ENCODE measurements at places on chromosomes 12 and 14.

- DNase-seq = no peak
These were observed 162.4 kb downstream of the SLC5A8 start for GRCh38 chr12:101047652-101048051.

- no peak for DNase-seq
These were observed 248.9 kb downstream of the SLC16A7 start for GRCh38 chr12:59844750-59845149.

GRCh38 chr14:95227279-95227860 is 70.0 kb upstream of the DICER1 start:
- DNase-seq = no peak

GRCh38 chr12:1995205-1995896 is 8.9 kb downstream of the DCP1B start:
- DNase-seq = peak; percentile 29

DNA sequence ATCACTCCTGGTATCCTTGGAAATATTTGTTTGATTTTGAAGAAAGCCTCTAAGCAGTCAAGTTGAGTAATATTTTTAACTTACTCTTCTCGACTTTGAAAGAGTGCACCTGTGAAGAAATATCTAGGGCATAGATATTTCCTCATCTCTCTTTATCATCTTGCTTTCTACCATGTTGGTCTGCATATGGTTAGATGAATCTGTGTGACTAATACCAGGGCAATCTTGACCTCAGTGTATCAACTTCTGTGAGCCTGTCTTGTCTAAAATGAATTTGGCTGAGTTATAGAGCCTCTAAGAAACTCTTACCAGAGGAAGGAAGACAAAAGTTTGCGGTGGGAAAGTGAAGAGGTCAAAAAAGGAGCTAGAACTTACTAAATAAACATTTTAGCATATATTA is 68.4 kb downstream of the SYT1 start:
- no peak for DNase-seq

DNA sequence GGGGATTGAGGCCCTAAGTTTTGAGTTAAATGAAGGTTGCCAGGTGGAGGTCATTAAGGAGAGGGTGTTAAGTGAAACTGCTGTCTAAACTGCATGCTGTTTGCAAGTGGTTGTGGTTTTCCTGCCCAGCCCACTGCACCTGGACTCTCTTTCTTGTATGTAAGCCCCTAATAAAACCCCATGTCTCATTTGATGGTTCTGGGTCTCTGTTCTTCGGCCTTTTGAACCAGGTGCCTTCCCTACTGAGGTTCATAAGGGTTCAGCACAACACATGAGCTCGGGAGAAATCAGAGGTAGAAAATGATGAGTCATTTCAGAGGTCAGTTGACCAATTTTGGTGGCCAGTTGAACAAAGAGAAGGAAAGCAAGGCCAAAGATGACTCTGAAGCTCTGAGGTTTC is 382.5 kb downstream of the RPS29 start:
- DNase-seq = no peak

DNA sequence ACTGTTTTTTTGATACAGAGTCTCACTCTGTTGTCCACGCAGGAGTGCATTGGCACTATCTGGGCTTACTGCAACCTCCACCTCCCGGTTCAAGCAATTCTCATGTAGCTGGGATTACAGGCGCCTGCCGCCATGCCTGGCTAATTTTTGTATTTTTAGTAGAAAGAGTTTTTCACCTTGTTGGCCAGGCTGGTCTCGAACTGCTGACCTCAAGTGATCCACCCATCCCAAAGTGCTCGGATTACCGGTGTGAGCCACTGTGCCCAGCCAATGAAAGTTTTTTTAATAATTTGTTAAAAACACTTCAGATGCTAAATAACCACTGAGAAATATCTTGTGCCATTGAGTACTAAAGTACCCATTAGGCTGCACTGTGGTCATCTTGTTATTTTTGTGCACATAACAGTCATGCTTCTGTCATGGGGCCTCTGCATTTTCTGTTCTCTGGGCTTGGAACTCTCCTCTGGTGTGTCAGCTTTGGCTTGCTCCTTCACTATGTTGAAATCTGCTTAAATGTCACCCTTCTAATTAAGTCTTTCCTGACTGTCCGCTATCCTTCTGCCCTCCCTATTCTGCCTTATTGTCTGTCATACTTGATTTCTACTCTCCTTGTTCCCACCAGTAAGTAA is 105.1 kb downstream of the KTN1 start:
- peak; percentile 52 for DNase-seq

- DNase-seq = peak; percentile 44
These were observed 12.5 kb upstream of the KRT80 start for GRCh38 chr12:52204095-52204930.

DNA sequence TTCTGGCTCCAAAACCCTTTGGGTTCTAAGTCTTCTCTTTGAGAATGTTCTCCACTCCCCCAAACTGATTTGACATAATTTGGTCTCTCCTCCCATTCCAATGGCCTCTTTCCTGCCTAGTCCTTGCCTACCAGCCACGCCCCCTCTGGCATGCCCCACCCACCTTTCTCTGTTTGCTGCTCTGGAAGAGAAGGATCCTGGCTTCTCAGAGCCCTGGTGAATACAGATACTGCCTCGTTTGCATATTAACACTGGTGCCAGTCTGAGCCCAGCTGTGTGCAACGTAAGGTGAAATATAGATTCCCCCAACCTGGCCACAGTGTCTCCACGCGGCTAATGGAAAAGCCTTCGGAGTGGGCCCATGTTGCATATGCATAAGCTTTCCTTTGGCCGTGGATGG is 79.7 kb downstream of the PAPOLA start:
- no peak for DNase-seq

DNA sequence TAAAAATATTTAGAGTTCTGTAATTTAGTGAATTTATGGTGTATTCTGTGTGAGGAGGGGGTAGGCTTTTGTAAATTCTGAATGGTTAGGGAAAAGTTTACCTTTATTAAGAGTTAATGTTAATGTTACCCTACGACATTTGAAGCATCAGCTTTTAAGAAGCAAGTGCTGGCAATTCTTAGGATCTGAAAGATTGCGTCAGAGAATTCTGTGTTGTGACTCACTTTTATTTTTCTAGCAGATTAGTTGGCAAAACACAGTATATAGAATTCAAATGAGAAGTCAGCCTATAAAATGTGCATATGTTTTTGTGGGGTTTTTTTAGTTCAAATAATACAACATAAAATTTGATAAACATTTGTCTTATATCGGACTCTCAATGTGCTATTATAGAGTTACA is 97.6 kb downstream of the RAD52 start:
- peak; percentile 58 for DNase-seq

GRCh38 chr12:98645572-98646067 is 530 bp downstream of the APAF1 start:
- no peak for DNase-seq

DNA sequence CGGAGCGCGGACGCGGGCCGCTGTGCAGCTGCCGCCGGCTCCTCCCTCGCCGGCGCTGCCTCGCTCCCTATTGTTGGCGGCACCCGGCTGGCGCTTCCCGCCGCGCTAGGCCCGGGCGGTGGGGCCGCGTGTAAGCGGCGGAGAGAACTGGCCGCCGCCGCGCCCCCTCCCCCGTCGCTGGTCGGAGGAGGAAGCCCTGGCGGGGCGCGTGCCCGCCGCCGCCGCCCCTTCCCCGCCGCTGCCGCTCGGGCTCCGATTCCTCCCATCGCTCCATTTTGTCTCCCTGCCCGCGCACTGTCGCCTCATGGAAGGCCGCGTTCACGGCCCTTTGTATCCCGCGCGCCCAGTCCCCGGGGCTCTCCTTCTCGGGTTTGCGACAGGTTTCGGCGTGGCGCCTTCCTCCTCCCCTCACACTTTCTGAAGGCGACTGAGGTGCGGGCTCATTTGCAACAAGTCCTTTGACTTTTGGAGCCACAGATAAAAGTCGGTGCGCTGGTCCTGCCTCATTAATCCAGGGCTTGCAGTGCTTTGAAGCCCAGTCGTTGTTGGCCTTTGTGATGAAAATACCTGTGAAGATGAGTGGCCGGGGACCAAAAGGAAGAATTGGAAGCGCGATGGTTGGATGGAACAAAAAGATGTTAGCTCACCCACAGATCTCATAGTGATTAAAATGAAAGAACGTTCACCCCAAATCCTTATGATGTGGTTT is 707 bp downstream of the CPSF6 start:
- DNase-seq = no peak

- no peak for DNase-seq
These were observed 49.8 kb upstream of the SLC24A4 start for GRCh38 chr14:92273166-92273565.

- DNase-seq = no peak
These were observed 234.9 kb downstream of the FLRT2 start for GRCh38 chr14:85764822-85765221.

DNA sequence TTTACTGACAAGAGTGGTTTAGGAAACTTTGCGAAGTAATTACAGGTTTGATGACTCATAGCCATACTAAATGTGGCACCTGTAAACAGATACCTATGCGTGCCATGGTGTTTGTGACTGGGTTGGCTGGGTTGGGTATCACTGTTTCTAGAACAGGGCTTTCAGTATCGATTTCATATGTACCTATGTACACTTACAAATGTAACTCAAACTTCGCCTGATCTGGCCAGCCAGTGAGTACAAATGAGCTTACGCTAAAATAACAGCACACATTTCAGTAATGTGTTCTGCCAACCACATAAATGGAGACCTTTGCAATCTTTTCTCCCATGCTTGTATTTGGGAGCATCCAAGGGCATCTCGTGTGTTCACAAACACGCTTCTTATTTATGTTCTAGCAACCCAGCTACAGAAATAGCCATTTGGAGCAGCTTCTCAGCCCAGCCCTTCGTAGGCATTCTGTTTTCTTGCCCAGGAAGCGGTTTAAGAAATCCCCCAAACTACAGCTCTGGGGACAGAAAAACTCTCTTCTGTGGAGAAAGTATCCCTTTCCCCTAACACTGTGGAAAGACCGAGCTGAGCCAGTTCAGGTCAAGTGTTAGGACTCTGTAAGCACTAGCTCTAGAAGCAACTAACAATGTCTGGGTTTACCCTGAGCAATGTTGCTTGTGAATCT is 42.3 kb upstream of the MDM1 start:
- no peak for DNase-seq

DNA sequence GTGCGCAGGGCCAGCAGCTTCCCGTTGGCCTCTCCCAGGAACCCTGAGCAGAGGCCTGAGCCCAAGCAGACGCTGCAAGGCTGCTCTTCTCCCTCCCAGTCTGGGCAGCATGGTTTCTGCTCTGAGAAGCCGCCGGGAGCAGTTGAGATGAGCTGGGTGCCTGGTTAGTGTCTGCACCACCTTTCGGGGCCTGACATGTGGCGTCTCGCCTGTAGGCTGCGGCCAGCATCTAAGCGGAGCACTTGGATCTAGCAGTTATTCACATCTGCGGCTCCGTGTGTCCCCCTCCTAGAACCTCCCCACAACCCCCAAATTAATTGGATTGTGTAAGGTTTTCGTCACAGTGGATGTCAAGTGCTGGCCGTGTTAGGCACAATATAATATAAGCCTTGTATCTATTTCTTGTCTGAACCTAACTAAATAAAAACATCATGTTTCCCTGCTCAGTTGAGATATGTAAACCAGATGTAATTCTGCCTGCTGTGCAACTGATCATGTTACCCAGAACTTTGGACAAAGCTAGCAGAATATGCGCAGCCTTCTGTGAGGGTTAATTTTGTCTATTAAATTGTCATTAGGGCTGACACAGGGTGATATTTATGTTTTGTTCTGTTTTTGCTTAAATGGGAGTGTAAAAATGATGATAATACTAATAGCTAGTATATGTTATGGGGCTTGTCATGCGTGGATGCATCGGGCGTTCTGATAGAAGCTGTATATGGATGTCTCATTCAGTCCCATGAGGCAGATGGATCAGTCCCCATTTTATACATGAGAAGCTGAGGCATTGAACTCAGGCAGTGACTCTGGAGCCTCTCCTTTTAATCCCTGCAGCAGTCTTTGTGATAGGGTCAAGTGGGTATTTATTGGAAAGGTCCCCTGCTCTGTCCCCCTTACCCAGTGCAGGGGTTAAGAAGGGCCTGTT is 45.8 kb downstream of the ELK3 start:
- DNase-seq = no peak

DNA sequence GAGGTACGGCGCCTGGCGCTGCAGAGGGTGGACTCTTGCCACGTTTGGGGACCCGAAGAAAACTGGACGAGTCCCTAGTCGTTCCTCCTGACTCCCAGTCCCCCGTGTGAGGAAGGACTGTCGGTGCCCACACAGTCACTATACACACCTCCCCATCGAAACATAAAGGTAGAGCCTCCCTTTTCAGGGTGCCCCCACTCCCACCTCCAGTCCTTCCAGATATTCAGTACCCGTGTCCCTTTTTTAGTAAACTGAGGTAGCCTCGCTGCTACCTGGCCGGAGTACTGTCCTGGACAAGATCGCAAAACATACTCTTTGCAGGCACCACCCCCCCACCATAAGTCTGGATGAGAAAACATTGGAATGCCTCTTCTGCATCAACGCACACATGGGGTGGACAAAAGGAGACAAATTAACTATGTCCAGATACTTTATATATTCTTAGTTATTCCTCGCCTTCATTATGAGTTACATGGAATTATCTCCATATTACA is 610 bp upstream of the KMT2D start:
- DNase-seq = peak; percentile 31

- DNase-seq = no peak
These were observed 125.4 kb downstream of the KIF26A start for GRCh38 chr14:104263675-104264358.

DNA sequence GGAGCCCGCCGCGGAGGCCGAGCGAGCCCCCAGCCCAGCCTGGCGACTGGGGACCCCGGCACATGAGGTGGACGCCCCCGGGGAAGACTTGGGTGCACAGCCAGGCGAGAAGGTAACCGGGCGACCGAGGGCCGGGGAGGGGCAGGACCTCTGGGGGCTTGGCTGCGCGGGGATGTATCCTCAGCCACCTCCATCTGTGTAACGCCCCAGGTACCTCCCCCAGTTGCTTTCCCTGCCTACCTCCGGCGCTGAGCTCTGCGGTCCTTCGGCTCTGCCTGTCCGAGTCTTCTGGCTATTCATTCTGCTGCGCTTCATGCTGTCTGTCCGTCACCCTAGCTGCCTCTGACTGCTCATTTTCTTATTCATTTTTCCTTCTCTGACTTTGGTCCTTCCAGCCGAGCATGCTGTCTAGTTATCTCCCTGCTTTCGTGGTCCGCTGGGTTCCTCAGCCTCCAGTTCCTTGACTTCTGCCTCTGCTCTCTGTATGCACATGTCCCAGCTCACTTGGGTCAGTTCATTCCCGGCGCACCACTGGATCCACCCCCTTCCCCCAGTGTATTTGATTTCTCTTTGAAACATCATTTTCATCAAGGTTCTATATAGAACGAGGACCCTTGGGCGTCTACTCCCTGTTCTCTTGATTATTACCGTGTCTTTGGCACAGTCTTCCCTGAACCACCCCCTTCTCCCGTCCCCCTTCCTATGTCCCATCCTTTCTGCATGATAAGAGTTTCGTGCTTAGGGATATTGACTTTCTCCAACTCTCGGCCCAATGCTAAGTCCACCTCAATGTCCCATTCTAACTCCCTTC is 612 bp downstream of the PHC1 start:
- DNase-seq = peak; percentile 33

GRCh38 chr12:39426636-39427240 is 16.2 kb downstream of the KIF21A start:
- peak; percentile 65 for DNase-seq

- no peak for DNase-seq
These were observed 139.6 kb downstream of the PRKCH start for GRCh38 chr14:61460718-61461611.
